ENCODE measurements at places on chromosomes 4 and X.

GRCh38 chr4:4759232-4759631 is 100.2 kb upstream of the MSX1 start:
- no peak for DNase-seq

DNA sequence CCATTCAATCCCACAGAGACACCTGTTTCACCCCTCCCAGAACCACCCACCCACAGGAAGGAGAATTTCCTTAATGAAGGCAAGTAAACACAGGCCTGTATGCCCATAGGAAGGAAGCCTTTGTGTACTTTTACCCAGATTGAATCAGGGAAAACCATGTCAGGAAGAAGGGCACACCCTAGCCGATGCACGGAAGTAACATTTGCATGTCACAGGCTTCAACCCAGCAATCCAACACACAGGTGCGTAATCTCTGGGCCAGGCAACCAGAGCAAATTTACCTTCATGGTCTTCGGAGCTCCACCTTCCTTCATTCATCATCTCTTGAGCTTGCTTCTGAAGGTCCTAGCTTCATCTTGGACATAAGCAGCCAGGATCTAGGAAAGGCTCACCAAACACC is 206.3 kb downstream of the SHROOM3 start:
- DNase-seq = no peak

DNA sequence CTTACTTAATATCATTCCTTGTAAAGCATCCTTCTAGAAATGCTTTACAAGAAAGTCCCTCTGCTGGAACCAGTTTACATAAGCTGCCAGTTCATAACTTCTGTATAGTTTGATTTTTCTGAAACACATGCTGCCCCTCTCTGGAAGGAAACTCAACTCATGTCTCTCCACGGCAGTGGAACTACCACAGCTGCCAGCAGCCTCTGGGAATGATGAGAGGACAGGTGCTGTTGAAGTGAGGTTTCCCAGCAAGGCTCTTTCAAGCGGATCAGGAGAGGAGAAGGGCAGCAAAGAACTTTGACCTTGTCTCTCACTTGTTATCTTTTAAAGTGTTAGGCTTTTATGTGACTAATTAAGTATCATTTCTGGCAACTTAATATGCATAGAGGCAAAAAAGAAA is 7.3 kb downstream of the GRPR start:
- DNase-seq = no peak

- DNase-seq = no peak
Measured at GRCh38 chrX:110561034-110561433, 202.4 kb downstream of the RTL9 start.

GRCh38 chr4:22434895-22435294 is 81.0 kb downstream of the ADGRA3 start:
- no peak for DNase-seq

- no peak for DNase-seq
Measured at GRCh38 chrX:20147561-20147960, 5.9 kb upstream of the EIF1AX start.

GRCh38 chr4:176769514-176769913 is 23.2 kb downstream of the VEGFC start:
- DNase-seq = no peak

GRCh38 chr4:71663780-71664179 is 120.1 kb downstream of the GC start:
- DNase-seq = no peak

- DNase-seq = no peak
Measured at GRCh38 chrX:120512627-120513026, 43.5 kb upstream of the LAMP2 start.

GRCh38 chrX:153608376-153608775 is 9.4 kb upstream of the CCNQ start:
- DNase-seq = no peak

- DNase-seq = no peak
Measured at GRCh38 chr4:182649698-182650477, 267.3 kb downstream of the DCTD start.

Data from stimulated activated CD4-positive, alpha-beta T cell treated with anti-CD3 and anti-CD28 coated beads, Interleukin-15, amount 100 ng/mL, for 1 hour (primary cell).